Stimulated activated CD4-positive, alpha-beta T cell treated with anti-CD3 and anti-CD28 coated beads, Interleukin-15, amount 100 ng/mL, for 1 hour (primary cell): ENCODE measurements at places on chromosomes 5 and 9.

- DNase-seq, result no peak
These were observed 3.4 kb downstream of the BTNL9 start for GRCh38 chr5:181043285-181044092.

DNA sequence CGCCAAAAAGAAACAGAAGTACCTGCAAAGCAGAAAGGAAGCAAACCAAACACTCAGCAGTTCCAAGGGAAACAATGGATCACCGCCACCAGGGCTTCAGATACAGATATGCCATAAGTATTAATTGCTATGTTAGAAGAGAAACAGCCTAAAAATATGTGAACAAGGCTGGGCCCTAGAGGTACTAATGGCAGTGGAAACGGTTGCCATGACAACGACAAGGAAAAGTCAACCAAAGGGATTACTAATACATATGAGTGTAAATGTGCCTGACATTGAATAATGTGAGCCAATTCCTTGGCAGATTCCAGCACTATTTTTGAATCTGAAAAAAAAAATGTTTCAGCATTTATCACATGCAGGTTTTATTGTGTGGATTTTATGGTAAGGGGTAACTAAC is 75.0 kb downstream of the CAVIN4 start:
- no peak for DNase-seq

- no peak for DNase-seq
These were observed 282.9 kb downstream of the ARHGEF28 start for GRCh38 chr5:73908846-73909245.

DNA sequence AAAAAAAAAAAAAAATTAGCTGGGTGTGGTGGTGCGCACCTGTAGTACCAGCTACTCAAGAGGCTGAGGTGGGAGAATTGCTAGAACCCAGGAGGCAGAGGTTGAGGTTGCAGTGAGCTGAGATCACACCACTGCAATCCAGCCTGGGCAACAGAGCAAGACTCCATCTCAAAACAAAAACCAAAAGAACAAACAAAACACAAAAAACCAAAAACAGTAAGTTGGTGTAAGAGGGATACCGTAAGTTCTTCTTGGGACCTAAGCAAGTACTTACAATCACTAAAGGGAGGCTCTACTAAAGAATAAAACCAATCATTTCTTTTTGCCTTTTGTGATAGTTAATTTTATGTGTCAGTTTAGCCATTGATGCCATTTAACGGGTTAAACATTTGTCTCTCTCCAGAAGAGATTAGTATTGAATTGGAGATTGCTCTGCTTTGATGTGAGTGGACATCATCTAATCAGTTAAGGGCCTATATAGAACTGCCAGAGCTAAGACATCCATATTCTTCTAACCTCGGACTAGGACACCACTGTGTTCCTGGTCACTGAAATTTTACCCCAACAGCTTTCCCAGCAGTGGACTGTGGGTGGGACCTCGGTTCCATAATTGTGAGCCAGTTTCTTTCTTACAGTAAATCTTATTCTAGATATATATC is 10.5 kb upstream of the ETF1 start:
- DNase-seq, result no peak

DNA sequence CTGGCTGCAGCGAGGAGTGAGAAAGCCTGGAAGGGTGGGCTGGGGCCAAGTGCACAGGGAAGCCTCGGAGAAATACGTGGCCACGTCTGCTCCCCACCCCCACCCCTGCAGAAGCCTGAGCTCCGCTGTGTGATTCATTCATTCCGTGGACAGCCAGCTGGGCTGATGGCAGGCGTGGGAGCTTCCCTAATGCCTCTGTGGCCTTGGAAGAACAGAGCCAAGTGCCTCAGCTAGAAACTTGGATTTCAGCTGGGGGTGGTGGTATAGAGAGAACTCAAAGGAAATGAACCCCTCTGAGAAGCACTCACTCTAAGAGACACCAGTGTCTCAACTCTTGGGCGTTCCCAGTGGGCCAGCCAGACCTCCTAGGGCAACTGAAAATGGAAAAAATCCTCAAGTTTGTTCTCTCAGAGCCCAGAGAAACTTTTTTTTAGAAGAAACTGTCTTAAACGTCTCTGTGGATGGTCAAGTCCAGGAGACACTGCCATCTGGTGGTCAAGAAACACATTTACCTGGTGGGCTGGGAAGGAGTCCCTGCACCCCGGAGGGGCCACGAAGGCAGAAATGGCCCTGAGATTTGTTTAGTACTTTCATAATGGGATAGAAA is 18.0 kb downstream of the ATOX1 start:
- no peak for DNase-seq
